Hindlimb muscle (tissue), 1 donor: ENCODE measurements at places on chromosomes 16 and 17. TPM values are rescaled to one million over a fixed set of nuclear protein-coding genes. Genes with fewer than 3 reads are reported as not detected.

Gene SLC35G6
- 0.13 TPM for polyA plus RNA-seq

Gene KRTAP4-6
- not detected for polyA plus RNA-seq

Gene ZG16
- polyA plus RNA-seq, result not detected

DNA sequence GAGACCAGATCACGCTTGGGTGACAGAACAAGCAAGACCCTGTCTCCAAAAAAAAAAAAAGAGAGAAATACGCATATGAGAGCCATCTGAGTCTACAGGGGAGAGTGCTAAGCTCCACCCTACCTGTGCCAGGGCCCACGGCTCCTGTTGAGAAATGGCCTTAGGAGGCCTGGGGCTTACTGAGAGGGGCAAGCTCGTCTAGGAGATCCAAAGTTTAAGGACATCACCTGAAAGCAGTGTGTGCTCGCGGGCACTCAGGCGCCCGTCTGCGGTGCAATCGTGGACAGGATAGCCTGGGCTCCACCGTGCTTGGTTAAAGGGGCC is 14.5 kb upstream of the BAIAP2 start:
- no peak for DNase-seq

GRCh38 chr16:14321542-14321941 is 250.4 kb downstream of the MRTFB start:
- no peak for DNase-seq

- DNase-seq, result no peak
Observed at GRCh38 chr16:71360378-71360777, 1.9 kb downstream of the CALB2 start.

- no peak for DNase-seq
Observed at GRCh38 chr16:2858245-2859025, 465 bp upstream of the PRSS22 start.

DNA sequence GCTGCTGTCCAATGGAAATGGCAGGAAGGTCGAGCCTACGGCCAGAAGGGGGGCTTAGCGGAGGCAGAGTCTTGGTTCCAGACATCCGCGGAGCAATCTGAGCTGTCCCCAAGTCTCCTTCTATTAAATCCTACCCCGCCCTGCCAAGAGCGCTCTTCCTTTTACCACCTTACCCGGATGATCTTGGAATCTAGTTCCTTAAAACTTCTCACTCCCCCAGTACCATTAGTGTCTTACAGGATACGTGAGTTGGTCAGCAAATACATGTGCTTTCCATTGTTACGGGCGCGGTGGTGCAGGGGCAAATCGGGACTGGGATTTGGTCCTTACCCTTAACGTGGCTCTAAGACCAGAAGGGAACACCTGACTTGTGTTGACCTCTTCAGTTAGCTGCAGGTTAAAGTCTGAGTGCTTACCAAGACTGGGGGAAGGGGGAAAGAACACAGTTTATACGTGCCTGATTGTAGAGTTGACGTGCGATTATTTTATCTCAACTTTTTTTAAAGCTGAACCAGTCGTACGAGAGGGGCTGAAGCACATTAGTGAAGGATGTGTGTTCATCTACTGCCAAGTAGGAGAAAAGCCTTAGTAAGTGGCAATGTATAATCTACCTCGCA is 495 bp downstream of the TXNDC17 start:
- DNase-seq, result no peak

- peak; percentile 44 for DNase-seq
Observed at GRCh38 chr17:65638221-65638975, 77.0 kb upstream of the AXIN2 start.
